ENCODE measurements at places on chromosomes 1 and 21. TPM values are rescaled to one million over a fixed set of nuclear protein-coding genes. Genes with fewer than 3 reads are reported as not detected.
A peak's percentile ranks its signal among the peaks of the same experiment; 100 is the strongest.

The FLG2 gene
- not detected for total RNA-seq

The MPC2 gene
- total RNA-seq: 170 TPM

The CFAP45 gene
- 0.43 TPM for total RNA-seq

The SPRR2G gene
- not detected for total RNA-seq

The PLEKHO1 gene
- 23.7 TPM for total RNA-seq

The CTSS gene
- total RNA-seq: 5.3 TPM

The KCND3 gene
- 2.7 TPM for total RNA-seq

The GPR61 gene
- total RNA-seq: 0.50 TPM

The FAM72A gene
- total RNA-seq: 0.83 TPM

The GRHL3 gene
- total RNA-seq: 2.7 TPM

The FCRL4 gene
- not detected for total RNA-seq

The AMIGO1 gene
- 4.1 TPM for total RNA-seq

The PIK3R3 gene
- total RNA-seq: 18.9 TPM

The ACTL8 gene
- not detected for total RNA-seq

The OXCT2 gene
- 1.8 TPM for total RNA-seq

The SH2D1B gene
- not detected for total RNA-seq

The TMEM269 gene
- total RNA-seq: 0.32 TPM

- DNase-seq: no peak
Measured at GRCh38 chr21:26614251-26614650, 41.2 kb upstream of the CYYR1 start.

DNA sequence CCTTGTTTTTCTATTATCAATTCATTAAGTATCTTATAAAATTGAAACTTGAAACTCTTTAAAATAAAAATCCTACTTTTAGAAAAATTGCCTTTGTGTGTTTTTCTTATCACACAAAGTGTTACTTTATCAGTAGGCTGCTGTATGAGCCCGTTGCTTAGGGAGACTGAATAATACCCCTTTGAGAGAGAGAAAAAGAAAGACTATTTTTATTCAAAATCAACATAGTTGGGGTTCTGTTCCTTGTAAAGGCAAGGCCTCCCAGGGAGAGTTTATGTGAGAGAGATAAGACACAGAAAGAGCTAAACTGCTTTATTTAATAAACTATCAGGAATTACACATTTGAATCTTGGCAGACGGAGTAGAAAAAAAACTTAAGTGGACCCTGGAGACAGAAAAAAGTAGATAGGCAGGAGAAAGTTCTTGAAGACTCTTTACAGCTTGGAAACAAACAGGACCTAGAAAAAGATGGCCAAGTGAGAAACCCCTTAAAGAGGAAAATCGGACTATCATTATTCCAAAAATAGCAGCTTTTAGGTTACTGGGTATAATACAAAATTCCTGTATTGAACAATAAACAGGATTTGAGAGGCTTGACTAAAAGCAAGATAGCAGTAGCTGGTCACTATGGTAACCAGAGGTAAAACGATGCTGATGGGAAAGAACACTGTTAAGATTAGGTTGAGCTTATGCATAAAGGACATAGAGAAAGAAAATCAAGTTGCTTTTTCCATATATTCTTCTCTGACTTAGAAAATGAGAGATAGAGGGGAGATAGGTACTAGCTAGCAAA lies 170.9 kb downstream of the LRRC7 start:
- DNase-seq: no peak

GRCh38 chr1:47765236-47765635 lies 231.9 kb downstream of the TRABD2B start:
- no peak for DNase-seq

- DNase-seq: no peak
Measured at GRCh38 chr1:117664314-117664713, 58.5 kb downstream of the TENT5C start.

- DNase-seq: no peak
Measured at GRCh38 chr1:178849918-178850317, 21.0 kb downstream of the ANGPTL1 start.

DNA sequence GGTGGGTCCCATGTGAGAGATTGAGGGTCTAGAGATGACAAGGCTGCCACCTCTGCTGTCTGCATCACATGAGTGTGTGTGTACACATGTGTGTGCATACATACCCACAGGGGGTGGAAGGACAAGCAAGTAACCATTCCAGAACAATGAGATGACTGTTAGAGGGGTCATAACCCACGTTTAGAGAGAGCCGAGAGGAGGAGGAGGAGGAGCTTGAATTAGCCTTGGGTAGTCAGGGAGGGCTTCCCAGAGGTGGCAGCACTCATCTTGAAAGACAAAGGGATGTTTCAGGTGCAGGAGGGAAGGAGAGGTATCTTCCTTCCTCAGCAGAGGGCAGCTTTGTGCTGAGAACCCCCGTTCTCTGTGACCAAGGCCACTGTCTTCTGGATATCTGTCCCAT lies 21.3 kb downstream of the TNFRSF1B start:
- DNase-seq: no peak

DNA sequence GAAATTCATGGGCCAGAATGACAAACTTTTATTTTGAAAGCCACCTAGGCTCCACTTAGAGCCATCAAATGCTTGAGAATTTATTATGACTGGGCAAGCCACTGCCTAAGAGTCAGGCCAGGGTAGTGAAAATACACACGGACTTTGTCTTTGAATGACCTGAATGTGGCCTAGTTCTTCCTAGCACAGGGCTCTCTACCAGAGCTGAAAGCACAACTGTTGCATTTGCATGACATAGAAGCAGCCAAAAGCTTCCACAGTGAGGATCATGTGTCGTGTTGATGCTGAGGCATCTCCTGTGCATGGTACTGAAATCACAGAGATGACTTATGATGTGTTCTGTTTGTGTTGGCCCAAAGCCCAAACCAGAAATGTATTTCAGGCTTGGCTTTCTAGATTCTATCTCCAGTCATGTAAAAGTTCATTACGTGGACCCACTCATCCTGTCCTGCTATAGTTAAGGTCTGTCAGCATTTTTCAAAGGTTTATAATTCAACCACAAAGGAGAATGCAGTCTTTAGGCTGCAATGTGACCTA lies 164.0 kb upstream of the UBE2U start:
- DNase-seq: peak; percentile 77

- no peak for DNase-seq
Measured at GRCh38 chr21:40840401-40841125, 6.4 kb downstream of the DSCAM start.

DNA sequence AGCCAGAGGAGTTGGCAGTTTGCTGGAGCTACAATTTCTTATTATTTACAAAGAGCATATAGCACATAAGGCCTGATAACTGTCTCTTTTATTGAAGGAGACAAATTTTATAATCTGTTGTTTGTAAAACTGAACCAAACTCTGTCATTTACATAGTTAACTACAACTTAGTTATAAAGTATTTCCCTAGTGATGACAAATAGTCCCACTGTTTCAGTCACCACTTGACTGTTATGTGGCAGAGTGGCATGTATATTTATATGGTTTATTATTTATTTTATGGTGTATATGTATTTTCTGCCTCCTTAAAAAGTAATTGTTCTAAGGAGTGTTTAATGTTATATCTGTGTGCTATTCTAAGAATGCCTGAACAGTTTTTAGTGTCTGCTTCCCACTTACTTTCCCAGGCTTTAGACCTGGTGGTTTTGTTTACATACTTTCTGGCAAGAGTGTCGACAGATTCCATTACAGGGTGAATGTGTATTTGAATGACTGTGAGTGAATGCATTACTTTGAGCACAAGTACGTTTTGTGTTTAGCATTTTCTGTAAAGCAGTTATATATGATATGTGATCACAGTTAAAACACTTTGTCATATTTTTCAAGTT lies 10.0 kb downstream of the TSEN15 start:
- DNase-seq: no peak

GRCh38 chr1:200526709-200527612 lies 93.6 kb downstream of the KIF14 start:
- no peak for DNase-seq

DNA sequence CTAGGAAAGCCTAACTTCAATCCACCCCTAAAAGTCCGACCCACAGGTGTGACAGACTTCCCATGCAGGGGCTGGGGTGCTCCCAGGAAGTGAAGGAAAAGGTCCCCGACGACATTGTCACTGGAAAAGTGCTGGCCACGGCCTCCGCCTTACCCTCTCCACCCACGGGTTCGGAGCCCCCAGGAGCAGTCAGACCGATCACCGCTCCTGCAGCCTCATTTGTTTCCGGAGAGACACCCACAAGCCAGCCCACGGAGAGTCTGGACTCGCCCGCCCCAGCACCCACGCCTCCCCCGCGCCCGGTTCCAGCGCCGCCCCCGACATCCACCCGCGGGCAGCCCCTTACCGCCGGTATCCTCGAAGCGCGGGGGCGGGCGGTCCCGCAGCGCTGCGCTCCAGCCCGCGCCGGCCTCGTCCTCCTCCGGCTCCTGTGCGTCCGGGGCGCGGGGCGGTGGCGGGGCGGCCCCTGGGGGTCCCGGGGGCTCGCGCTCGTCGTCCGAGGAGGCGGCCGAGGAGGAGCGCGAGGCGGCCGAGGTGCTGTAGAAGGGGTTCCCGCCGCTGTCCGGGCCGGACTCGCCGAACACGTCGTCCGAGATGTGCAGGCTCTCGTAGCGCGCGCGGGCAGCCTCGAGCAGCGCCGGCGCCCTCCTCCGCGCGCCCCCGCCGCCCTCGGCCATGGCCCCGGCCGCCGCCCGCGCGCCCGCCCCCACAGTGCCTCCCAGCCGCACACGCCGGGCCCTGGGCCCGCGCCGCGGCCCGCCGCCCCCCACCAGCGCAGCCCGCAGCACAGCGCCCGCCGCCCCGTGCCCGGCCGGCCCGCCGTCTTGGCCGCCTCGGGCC lies 660 bp downstream of the PGBD5 start:
- peak; percentile 34 for DNase-seq

- DNase-seq: no peak
Measured at GRCh38 chr1:34870395-34870794, 10.8 kb upstream of the SMIM12 start.

GRCh38 chr1:9701665-9702064 lies 50.1 kb downstream of the PIK3CD start:
- DNase-seq: no peak

GRCh38 chr1:94094469-94095111 lies 26.4 kb downstream of the ABCA4 start:
- peak; percentile 47 for DNase-seq

- DNase-seq: peak; percentile 19
Measured at GRCh38 chr1:107936498-107937481, 28.2 kb downstream of the VAV3 start.

DNA sequence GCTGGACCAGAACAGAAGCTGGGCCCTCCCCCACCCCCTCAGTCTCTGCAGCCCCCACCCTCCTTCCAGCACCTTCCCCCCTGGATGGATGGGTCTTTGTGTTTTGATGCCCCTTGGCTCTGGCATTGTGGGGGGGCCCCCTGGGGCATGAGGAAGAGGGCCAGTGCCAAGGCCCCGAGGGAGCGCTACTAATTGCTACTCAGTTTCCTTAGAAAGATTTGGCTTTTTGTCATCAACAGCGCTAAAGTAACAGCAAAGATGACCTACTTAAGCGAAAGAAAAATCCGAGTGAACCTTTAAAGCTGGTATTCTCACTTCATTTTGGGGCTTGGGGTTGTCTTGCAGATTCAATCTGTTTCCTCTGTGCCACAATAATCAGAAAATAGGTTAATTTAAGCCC lies 63.5 kb downstream of the SKI start:
- DNase-seq: no peak

- DNase-seq: no peak
Measured at GRCh38 chr1:151958959-151959358, 34.7 kb downstream of the S100A10 start.

DNA sequence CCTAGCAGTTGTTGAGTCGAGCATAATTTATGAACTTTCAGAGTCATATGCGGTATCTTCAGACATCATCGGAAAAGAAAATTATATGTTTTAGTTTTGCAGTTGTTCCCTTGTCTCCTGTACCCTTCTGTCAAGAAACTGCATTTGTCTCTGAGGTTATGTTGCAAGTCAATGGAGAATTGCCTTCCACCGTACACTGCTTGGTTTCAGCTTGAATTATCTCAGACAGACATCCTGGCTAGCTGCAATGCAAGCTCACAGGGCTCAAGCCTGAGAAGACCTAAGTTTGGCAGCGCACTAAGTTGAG lies 156.0 kb downstream of the NFIA start:
- DNase-seq: no peak

DNA sequence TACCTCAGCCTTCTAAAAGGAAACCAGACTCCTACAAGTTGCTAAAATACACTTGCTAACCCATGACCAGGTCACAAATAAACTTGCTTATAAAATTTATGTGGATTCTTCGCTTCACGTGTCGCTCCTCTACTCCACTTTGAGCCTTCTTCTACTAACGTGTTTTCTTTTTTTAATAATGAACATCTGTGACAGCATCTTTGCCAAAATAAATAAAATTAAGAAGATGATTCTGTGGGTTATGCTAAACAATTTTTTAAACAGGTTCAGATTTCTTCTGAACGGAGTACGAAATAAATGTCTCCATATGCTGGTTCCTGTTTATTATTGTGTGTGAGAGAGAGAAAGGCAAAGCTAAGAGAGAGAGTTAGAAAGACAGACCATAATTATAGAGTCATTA lies 735.8 kb downstream of the LTN1 start:
- DNase-seq: no peak

GRCh38 chr1:153532181-153532580 lies 3.6 kb downstream of the S100A6 start:
- no peak for DNase-seq

GRCh38 chr1:15956150-15956549 lies 19.8 kb downstream of the ZBTB17 start:
- DNase-seq: no peak

DNA sequence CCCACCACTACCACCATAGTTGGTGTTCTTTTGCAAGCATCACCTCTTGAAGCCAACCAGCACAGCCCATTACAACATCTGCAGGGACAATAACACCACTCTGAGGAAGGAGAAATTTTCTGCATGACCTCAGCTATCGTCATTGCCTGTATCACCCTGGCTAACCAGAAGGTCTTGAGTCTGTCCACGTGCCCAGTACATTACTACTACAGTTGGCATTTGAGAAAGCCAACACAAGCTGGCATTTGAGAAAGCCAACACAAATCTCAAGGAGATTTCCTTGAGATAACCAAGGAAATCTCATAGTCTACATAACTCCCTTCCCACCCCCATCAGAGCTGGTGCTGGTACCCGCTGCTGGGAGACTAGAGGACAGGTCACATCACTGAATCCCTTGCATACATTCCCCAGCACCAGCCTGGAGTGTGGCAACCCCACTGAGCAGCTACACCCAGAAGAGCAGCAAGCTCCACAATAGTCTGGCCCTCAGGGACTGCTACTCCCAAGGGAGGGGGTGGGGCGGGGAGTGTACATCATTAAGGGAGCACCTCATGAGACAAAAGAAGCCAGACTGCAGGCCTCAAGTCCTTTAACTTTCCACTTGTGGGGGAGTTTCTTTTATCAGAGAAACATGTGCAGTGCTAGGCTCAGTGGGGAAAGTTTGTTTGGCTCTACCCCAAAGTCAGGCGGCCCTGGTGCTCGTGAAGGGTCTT lies 46.0 kb upstream of the GUCA2A start:
- no peak for DNase-seq

Measured in hepatocyte (in vitro differentiated cells).